ENCODE measurements at places on chromosomes 11 and 22.

- DNase-seq = no peak
Observed at GRCh38 chr11:27179334-27179733, 138.7 kb downstream of the BBOX1 start.

DNA sequence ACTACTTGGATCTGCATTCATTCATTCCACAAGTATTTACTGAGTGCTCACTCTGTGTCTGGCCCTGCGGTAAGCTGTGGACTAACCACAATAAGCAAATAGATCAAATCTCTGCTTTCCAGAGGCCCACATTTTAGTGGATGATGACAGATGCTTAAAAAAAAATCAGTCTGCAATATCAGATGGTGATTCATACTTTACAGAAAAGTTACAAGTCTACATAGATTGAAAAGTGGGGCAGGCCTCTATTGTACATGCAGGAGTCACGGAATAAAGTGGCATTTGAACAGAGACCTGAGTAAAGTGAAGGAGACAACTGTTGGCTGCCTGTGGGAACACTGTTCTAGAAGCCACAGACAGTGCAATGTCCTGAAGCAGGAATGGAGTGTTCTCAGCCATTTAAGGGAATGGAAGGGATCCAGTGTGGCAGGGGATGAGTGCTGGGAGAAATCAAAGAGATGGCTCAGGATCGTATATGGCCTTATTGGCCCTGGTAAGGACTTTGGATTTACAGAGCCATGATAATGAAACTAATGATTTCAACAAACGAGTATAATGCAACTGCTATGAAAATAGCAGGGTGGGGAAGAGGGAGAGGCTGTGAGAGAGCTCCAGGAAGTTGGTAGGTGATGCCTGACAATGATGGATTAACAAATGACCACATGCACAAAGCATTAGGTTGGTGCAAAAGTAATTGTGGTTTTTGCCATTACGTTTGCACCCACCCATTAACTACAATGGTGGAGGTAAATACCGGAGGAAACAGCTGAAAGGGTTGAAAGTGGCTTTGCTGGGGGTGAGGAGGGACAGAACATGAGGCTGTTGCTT lies 31.1 kb downstream of the TMEM45B start:
- no peak for DNase-seq

GRCh38 chr11:88404932-88405710 lies 67.6 kb upstream of the CTSC start:
- DNase-seq = no peak

DNA sequence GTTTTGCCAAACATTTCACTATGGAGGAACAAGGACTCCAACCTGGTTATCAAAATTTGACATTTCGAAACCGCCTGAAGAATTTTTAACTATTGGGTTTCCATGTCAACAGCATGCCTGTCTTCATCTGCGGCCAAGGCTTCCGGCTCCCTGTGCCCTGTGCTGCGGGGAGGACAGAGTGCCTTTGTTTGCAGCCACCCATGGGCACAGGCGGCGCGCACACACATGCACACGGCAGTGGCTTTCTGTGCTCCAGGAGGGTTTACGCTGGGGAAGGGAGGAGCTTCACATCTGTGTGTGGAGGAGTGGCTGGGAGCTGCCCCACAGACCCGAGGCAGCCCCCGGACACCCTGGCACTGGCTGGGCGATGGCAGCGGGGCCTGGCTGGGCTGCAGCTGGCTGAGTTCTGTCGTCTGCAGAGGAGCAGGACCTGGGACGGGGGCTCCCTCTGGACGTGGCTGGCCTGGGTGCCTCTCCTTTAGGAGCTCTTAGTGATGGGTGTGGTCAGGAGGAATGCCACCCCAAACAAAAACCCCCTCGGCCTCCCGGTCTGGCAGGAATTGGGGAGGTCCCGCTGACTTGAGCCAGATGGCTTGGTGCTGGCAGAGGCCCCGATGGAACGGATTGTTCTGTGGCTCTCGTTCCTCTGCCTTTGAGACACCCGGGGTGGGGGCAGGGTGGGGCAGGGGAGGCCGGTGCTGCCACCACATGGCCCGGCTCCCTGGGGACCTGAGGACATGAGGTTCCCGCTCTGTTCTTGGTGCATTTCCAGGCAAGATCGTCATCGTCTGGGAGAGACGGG lies 1290.9 kb downstream of the BRD1 start:
- no peak for DNase-seq

DNA sequence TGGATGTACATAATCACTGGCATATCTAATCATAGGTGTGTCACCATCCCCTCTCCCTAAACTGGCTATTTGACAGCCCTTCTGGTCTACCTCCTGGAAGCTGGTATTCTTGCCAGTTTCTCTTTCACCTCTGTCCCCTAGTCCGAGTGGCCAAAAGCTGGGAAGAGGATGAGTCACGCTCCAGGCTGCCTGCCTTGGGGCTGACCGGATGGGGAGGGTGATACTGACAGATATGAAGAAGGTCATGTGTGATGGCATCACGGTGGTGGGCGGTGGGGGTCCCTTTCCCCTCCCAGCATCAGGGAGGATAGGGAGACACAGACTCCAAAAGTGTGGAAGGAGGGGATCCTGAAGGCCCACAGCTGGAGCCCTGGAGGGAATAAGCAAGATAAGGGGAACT lies 4.8 kb downstream of the OAF start:
- DNase-seq = no peak

DNA sequence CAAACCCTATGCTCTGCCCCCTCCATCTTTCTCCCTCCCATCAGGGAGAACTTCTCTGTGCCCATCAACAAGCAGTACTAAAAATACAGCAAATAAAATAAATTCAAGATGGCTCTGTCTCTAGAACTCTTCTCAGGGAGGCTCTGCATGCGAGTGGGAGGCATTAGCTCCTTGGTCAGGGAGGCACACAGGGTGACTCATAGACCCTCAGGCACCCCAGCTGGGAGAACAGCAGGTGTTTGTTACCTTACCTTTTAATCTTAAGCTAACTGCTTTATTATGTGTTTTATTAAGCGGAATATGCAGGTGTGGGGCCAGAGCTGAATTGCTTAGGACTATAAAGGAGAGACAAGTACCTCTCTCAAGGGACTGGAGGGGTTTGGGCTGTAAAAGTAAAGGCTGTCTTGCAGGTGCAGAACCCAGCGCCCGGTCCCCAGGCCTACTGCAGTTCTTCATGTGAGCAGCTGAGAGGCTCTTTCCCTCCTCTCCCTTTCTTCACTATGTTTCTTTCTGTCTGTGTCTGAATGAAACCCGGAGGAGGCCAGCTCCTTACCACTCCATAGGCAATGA lies 20.8 kb downstream of the CSNK2A3 start:
- no peak for DNase-seq

DNA sequence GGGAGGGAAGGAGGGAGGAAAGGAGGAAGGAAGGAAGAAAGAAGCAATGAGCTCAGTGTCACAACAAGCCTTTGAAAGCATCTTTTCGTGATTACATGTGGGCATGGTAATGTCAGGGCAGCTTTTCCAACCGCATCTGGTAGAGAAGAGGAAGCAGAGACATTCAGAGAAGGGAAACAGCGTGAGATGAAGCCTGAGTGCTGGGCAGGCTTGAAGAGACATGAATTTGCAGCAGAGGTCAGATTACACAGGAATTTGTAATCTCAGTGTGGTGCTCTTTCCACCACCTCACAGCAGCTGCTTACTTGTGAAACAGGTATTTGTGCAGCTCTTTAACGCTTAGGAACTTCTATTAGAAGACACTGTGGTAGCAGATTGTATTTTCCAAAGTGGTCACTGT lies 289.5 kb upstream of the C11orf87 start:
- DNase-seq = no peak

DNA sequence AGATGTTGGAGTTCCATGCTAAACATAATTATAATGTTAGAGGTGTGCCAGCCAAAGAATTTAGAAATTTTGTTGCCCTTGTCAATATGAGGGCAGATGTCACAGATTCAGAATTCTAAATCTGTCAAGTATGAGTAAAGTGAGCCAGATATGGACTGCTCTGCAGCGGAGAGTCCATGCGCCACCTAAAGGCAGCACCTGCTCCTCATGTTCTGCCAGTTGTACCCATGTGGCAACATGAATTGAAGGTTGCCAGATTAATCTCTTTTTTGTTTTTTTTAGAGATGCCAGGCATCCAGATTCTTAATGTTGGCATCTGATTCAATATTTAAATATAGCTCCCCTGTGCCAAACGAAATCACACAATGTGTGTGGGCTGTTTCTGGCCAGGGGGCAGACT lies 678.6 kb upstream of the ANO5 start:
- DNase-seq = no peak

DNA sequence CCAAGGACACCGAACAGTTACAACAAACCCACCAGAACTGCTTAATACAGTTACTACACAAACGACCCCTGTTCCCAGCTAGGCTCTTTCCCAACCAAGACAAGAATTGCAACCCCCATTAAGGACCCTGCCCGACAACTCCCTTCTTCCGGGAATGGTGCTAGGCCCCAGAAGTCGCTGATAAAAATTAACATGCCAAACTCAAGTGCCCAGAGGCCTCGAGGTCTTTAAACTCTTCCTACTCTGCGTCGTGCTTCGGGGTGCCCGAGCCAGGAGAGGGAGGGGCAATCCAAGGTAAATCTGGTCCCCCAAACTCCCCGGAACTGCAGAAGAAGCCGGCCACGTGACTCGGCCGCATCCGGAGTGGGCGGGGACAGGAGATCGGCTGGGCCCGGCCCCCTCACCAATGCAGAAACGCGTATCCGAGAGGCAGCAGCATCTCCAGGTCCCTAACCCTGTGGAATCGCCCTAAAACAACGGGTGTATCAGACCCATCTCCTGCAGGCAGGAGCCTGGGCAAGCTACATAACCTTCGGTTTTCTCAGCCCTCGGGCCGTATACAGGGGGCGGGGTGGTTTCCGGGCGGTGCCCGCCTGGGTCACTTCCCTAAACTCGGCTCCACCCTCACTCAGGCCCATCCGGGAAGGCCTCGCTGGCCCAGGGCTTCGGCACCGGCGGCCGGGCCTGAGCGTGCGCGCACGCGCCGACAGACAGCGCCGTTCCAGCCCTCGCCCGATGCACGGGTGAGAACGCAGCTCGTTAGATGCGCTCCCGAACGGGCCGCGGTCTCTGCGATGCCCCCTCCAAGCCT lies 1.1 kb downstream of the CFL1 start:
- peak; percentile 67 for DNase-seq

GRCh38 chr11:24872651-24873311 lies 375.9 kb downstream of the LUZP2 start:
- no peak for DNase-seq

- DNase-seq = no peak
Observed at GRCh38 chr11:116576526-116576925, 196.3 kb downstream of the BUD13 start.

GRCh38 chr11:48019217-48019584 lies 38.8 kb downstream of the PTPRJ start:
- no peak for DNase-seq

- no peak for DNase-seq
Observed at GRCh38 chr11:43947003-43947500, 4.6 kb downstream of the C11orf96 start.

- DNase-seq = no peak
Observed at GRCh38 chr11:110339456-110340250, 43.2 kb upstream of the RDX start.

- no peak for DNase-seq
Observed at GRCh38 chr11:10113852-10114251, 180.2 kb downstream of the SBF2 start.

DNA sequence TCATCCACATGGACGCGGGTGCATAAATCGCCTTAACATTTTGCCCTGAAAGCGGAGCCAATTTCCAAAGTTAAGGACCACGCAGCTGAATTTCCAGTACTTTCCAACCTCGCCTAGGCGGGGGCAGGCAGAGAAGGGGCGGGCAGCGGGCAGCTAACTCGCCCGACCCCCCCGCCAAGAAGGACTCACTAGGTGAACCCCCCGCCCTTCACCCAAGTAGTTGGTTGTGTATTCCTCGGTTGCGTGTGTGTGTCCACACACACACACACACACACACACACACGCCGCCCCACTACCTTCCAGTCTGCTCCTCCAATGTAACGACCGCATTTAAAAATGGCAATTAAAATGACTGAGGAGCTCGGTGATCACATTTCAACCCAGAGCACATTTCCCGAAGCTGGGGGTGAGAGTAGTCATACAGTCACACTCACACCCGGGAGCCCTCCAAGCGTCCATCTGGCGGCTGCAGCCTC lies 1.4 kb downstream of the TENM4 start:
- DNase-seq = no peak

- DNase-seq = no peak
Observed at GRCh38 chr22:33512908-33513307, 407.4 kb downstream of the LARGE1 start.

- no peak for DNase-seq
Observed at GRCh38 chr11:1153951-1154493, 3.7 kb upstream of the MUC5AC start.

GRCh38 chr22:49674479-49675050 lies 153.1 kb downstream of the BRD1 start:
- DNase-seq = no peak

DNA sequence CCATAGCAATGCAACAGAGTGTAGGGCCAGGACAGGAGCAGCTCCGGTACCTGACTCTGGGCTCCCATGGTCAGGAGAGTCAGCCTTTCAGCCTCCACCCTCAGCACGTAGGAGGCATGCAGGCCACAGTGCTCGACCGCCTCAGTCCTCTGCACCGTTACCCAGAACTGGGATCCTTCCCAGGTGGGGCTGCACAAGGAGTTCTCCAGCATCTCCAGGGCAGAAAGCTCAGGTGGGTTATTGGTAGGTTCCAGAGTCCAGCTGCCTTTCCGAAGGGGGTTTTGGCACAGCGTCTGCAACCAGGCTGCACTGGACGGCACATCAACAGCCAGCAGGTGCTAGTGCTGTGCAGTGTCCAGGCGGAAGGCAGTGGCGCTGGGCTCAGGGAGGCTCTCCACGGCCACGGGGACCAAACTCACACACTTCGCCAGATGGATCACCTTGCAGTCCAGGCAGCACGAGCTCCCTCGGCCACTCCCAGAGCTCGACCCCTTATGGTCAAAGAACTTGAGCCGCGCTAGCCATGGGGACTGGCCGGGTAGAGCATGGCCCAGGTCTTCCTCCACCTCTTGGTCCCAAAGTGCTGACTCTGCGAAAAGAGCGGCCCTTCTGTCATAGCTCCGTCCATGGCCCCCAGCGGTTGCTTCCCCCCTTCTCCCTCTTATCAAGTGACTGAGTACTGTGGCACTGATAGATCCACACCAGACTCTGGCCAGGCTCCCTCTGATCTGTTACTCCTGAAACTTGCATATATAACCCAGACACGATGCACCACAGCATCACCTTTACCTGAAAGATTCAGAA lies 6.9 kb upstream of the PHOX2A start:
- DNase-seq = no peak

GRCh38 chr22:48305726-48306235 lies 1521.9 kb downstream of the BRD1 start:
- no peak for DNase-seq

- no peak for DNase-seq
Observed at GRCh38 chr11:35390737-35391682, 28.3 kb downstream of the SLC1A2 start.

- DNase-seq = no peak
Observed at GRCh38 chr22:47067321-47067890, 305.0 kb downstream of the TBC1D22A start.

- DNase-seq = no peak
Observed at GRCh38 chr22:17807578-17808410, 33.5 kb upstream of the BID start.

GRCh38 chr22:44519886-44520285 lies 21.9 kb upstream of the RTL6 start:
- no peak for DNase-seq

- no peak for DNase-seq
Observed at GRCh38 chr11:9886595-9886994, 222.7 kb downstream of the SWAP70 start.

GRCh38 chr11:117303101-117303500 lies 12.0 kb downstream of the BACE1-AS start:
- DNase-seq = no peak

All from activated CD4-positive, CD25-positive, alpha-beta regulatory T cell treated with anti-CD3 and anti-CD28 coated beads, Interleukin-2, amount 50 U/mL, for 16 hours (primary cell).